MCF 10A (cell line): ENCODE measurements at places on chromosomes 2 and 18. TPM values are rescaled to one million over a fixed set of nuclear protein-coding genes. Genes with fewer than 3 reads are reported as not detected.

- H3K4me1 ChIP-seq: no peaks in the 10 kb centered on the region
- no peak for DNase-seq
- no peaks in the 10 kb centered on the region for H3K27me3 ChIP-seq
- H3K27ac ChIP-seq: no peak overlapping the region
- H3K4me3 ChIP-seq: no peak overlapping the region
Observed at GRCh38 chr18:45542043-45542442, 73.2 kb upstream of the SLC14A2 start.

GRCh38 chr18:45686891-45687611 lies 36.9 kb upstream of the SLC14A1 start:
- no peak overlapping the region for H3K27ac ChIP-seq
- no peaks in the 10 kb centered on the region for H3K27me3 ChIP-seq
- DNase-seq: no peak
- H3K36me3 ChIP-seq: no peaks in the 10 kb centered on the region

DNA sequence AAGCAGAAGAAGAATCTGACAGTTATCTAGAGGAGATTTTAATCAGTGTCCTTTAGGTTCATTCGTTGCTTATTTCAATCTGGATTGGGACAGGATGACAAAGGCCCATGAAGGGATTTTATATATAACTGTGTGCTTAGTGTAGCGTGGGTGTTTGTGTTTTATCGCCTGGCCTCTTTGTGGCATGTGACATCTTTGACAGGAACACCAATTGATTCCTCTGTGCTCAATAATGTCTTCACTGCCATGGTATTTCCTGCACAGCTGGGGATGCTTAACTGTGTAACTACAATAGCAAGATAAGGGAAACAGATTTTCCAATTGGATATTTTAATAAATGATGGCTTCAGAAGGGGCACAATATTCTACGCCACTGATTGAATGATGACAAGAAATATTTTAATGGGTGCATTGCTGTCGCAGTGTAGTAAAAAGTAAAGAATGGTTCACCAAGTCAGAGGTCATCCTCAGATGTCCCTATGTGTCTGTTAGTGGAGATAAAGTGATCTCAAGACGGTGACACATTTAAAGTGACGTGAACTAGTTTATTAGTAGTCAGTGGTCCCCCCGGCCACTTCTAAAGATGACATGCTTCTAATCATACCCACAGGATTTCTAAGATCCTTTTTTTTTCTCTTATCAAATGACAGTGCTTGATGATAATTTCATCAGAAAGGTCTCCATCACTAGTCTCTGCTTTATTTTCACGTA lies 160.4 kb downstream of the AGAP1 start:
- no peak overlapping the region for H3K4me3 ChIP-seq
- no peaks in the 10 kb centered on the region for H3K27me3 ChIP-seq
- H3K4me1 ChIP-seq: no peaks in the 10 kb centered on the region
- no peak overlapping the region for H3K27ac ChIP-seq

DNA sequence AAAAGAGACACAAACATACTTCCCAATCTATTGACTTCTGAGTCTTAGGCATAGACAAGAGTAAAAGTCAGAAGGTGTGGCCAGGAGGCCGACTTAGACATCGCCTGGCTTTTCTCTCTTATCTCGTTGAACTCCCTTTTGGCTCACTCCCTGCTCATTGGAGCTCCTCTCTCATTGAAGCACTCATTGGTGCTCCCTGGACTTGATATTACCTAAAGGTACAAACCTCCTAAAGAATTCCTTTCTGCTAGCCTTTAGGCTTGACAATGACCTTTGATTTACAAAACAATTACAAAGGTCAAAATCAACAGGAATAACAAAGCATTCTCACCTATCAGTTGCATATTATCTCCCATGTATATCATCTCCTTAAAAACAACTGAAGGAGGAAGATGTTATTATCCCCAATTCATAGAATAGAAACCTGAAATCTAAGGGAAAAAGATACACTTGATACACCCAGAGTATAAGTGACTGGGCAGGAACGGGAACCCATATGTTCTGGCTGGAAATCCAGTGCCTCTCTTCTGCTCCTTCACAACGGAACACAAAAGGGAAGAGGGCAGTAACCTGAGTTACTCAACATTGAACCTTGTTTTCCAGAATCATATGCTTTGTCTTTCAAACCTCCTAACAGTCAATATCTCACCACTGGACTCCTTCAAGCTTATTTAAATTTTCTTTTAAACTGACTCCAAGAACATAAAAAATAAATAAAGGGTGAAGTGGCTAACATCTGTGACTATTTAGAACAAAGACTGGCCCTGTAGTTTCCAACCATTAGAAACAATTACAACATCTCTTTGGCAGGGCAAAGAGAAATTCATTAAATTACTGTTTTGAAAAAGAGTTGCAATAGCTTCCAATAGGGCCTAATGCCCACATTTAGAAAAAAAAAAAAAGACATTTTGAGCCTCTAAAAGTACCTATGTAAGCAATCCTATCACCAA lies 1247.9 kb downstream of the LRP1B start:
- H3K4me1 ChIP-seq: no peaks in the 10 kb centered on the region
- no peak for DNase-seq
- no peak overlapping the region for H3K4me3 ChIP-seq

DNA sequence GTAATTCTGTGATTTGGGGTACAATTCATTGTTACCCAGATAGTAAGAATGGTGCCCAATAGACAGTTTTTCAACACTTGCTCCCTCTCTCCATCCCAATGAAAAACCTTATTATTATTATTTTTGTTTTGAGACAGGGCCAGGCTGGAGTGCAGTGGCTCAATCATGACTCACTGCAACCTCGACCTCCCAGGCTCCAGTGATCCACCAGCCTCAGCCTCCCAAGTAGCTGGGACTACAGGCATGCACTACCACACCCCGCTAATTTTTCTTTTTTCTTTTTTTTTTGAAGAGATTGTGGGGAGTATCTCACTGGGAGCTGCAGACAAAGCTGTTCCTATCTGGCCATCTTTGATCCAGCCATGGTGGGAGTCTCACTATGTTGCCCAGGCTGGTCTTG lies 7.2 kb downstream of the TGFA start:
- no peak overlapping the region for H3K27ac ChIP-seq
- H3K4me1 ChIP-seq: peaks cover 20% of the 10 kb centered on the region
- H3K27me3 ChIP-seq: no peaks in the 10 kb centered on the region
- DNase-seq: no peak
- no peaks in the 10 kb centered on the region for H3K36me3 ChIP-seq

DNA sequence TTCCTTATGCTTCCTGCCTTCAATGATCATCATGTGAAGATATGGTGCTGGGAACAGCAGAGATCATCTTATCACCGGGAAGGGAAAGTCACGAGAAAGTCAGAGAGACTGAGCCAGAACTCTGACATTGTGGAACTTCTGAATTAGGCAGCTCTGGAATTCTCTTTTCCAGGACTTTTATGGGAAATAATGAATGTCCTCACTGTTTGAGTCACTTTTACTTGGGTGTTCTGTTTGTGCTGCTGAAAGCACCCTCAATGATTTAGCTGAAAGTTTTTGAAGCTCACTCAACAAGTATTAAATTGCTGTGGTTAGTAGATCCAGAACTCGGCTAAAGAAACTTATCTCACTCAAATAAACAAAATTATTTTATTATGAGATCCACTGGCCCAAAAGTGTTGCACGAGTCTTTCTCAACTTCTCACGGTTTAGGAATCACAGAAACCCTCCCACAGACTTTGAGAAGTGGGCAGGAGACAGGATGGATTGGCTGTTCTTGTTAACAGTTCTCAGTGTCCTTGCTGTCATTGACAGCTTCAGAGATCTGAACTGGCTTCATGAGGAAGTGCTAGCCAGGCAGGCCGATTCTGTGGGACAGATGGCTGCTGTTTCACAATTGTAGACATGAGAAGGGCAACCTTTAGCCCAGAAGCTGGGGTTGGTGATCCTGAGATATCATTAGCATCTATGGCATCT lies 26.4 kb upstream of the ATRAID start:
- peaks cover 11% of the 10 kb centered on the region for H3K4me1 ChIP-seq
- H3K27me3 ChIP-seq: no peaks in the 10 kb centered on the region
- H3K4me3 ChIP-seq: no peak overlapping the region
- no peak overlapping the region for H3K27ac ChIP-seq
- no peaks in the 10 kb centered on the region for H3K36me3 ChIP-seq
- DNase-seq: no peak

The SMYD5 gene
- 26.5 and 34.4 TPM in 2 replicates for total RNA-seq

The ASAP2 gene
- total RNA-seq: 80.8 and 89.5 TPM in 2 replicates

The VPS4B gene
- total RNA-seq: 67.8 and 89.8 TPM in 2 replicates

The KDSR gene
- total RNA-seq: 97.4 and 108 TPM in 2 replicates
